Stimulated activated CD4-positive, alpha-beta T cell treated with anti-CD3 and anti-CD28 coated beads, Interleukin-1b, Interleukin-23, amount 100 ng/mL, for 24 hours (primary cell): ENCODE measurements at places on chromosomes 12 and 14.

- DNase-seq = no peak
Observed at GRCh38 chr12:117328556-117329100, 32.8 kb downstream of the NOS1 start.

DNA sequence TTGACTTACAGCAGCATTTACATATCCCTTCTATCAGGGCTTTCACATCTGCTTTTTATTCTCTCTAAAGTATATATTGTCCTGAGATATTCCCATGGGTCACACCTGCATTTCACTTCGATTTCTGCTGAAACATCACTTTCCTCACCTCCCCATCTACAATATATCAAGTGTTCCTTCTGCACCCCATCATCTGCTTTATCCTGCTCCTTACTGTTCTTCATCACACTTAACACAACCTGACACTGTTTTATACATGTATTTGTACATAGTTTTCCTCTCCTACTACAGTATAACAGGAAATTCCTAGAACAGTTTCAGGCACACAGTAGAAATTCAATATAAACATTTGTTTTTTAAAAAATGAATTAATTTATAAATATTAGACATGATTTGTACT, 203.1 kb downstream of the EGLN3 start:
- DNase-seq = no peak

DNA sequence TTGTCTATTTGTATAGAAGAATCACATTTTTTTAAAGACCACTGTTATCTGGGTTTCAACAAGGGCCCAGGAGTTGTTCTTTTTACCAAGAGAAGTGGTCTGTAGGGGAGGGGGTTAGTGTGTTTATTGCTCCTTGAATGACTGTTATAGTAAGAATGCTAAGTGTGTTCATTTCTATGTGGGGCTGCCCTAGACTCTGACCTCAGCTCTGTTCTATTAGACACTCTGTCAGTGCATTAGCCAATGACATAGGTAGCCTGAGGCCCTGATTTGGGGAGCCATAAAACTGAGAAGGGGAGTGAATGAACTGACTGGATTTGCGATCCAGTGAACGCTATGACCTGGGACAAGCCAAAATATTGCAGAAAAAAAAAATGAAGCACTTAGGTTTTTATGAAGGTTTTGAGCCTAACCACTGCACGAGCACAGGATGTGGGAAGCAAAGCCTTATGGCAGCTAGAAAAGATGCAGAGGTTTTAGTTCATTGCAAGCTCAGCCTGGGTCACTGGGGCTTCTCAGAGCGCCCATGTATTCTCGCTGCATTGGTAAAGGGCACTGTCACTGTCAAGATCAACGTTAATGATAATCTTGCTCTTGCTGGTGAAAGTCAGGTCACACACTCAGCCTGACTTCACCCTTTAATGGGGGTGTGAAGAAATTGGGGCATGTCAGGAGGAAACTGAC, 63.8 kb downstream of the PRKCH start:
- no peak for DNase-seq

- DNase-seq = no peak
Observed at GRCh38 chr12:56718636-56719035, 6.5 kb downstream of the NACA start.

DNA sequence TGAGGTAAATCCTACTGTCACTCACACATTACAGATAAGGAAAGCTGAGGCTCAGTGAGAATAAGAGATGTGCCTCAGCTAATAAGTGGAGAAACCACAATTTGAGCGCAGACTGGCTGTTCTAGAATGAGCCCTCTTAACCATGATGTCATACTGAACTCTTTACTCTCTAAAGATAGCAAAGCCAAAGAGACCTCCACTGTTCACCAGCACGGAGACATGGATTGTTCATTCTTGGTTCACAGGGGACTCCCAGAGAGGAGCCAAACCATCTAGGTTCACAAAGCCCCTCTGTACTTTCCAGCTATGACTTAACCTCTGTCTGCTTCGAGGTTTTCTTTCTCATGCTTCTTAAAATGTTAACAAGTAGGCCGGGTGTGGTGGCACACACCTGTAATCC, 32.7 kb upstream of the YARS2 start:
- DNase-seq = no peak

DNA sequence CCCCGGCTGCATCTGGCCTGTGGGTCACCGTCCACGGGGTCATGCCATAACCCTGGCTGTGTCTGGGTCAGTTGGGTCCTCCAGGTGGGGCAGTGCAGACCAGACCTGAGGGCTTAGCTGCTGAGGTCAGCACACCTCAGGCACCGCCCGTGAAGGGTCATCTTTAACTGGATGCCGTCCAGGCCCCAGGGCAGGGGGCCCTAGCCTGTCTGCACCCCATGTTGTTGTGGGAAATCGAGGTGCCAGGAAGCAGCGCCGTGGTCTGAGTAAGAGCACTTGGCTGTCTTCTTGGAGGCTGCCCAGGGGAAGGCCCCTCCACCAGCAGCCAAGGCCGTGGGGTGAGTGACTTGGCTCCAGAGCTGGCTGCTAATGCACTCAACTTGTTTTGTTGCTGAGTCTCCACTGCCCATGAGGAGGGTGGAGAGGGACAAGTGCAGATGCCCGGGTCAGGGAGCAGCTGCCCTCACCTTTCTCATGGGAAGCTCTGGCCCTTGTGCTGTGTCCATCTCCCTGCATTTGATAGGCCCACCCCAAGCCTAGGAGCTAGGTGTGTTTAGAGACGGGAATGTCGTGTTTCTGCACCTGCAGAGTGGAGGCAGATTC, 317.2 kb downstream of the TMEM121 start:
- no peak for DNase-seq

DNA sequence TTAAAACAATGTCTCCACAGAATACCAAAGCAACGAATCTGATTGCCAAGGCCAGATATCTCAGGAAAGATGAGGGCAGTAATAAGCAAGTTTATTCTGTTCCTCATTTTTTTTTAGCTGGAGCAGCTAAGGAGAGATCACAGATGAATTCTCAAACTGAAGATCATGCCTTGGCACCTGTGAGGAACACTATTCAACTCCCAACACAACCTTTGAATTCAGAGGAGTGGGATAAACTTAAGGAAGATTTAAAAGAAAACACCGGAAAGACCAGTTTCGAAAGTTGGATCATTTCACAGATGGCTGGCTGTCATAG, 994 bp downstream of the PRORP start:
- DNase-seq = no peak

DNA sequence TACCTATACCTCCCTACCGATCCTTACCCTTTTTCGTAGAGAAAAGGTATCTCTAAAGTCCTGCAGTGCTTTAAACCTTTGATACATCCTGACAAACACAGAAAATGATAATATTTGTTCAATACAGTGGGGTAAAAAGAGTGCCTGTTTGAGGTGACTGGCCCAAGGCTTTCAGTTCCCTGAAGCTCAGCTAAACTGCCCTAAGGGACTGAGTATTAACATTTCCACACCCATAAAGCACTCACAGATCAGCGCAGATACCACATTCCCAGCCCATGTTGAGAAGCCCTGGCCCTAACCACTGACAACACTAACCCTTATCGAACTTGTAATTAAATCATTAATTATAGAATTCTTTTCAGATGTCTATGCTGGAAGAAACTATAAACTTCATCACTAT, 108.7 kb downstream of the DIP2B start:
- no peak for DNase-seq

- DNase-seq = no peak
Observed at GRCh38 chr14:77319422-77319821, 1.3 kb downstream of the POMT2 start.

DNA sequence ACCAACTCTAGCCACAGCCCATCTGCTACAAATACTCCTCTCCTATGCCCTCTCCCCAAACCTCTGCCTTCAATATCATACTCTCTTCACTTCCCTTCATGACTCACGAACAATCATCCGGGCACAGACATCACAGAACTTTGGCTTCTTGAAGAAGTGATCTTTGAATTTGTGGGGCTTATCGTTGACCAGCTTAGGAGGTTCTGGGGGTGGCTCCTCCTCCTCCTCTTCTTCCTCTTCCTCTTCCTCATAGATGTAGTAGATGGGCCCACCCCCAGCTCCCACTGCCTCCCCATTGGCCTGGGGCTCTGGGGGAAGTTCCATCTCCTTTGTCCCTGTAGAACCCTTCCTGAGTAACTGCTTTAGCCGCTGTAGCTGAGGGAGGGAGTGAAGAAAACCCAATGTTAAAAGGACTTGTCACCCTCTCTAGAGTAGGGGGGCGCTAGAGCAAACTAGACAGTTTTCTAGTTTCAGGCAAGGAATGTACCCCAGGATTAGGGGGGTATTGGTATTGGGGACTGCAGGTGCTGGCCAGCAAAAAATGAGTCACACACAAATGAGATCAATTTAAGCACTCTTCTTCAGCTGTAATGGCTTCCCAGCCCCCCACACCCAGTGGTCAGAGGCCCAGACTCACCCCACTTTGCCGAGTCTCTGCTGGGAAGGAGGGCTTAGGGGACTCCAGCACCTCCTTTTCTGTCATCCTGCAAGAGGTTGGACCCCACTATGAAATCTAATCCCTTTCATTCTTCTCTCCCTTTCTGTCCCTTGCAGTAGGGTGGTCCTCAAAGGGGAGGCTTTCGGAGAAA, 1.8 kb downstream of the STAC3 start:
- no peak for DNase-seq

GRCh38 chr12:109715310-109716091, 1.9 kb downstream of the FAM222A start:
- DNase-seq = no peak

DNA sequence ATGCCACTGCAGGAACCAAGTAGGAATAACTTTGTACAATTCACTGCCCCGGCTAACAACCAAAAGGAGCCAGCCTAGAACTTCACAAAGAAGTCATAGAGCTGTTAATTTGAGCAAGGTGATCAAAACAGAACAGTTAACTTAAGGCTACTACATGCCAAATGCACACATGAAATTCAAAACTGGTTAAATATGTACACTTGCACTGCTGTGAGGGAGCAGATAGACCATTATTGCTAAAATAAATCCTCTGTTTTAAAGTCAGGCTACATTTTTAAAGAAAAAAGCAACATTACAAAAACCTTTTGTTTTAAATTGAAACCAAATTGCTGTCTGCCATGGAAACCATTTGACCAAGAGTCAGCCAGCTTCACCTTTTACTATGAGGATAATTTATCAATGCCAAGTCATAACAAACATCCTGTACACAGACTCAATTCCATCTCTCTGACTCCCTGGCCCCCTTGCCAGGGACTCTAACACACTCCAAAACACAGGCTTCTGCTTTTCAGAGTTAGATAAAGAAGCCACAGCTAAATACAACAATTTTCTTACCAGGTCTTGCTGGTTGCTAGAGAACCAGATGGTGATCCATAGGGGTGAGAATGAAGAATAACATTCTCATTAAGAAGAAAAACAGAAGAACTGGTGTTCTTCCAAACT, 84.0 kb downstream of the LRP6 start:
- DNase-seq = no peak

DNA sequence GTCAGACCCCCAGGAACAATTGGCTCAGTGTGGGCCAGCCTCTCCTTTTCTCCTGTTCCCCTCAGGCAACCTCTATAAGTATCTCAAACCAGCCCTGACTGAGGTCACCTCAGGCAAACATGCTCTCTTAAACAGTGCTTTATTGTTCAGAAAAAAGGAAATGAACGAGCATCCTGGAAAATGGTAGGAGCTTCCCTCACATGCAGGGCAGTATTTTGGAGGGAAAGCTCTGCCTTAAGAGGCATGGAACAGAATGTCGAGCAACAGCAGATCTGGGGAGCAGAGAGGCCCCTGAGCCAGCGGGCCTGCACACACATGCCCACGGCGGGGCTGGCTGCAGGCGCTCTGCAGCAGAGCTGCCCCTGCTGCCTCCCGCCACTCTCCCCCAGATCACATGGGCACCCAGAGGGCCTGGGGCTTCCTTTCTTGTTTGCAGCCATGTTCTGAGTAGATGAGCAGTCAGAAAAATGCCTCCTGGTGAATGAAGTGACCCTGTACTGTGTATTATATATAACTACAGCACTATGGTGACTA, 42.0 kb downstream of the MOK start:
- no peak for DNase-seq

DNA sequence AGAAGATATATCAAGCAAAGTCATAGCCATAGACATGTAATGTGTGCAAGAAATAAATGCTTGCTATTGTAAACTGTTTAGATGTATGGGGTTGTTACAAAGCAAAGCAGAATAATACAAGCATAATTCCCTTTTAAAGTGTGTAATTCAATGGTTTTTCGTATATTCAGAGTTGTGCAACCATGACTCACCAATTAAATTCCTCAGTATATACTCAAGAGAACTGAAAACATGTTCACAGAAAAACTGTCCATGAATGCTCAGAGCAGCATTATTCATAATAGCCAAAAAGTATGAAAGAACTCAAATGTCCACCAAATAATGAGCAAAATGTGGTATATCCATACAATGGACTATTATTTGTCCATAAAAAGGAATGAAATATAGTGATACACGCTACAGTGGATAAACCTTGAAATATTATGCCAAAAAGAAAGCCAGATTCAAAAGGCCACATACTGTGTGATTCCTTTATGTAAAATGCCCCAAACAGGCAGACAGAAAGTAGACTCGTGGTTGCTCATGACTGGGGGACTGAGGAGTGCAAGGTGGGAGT, 9.3 kb downstream of the GXYLT1 start:
- no peak for DNase-seq

- no peak for DNase-seq
Observed at GRCh38 chr14:81555684-81556083, 22.0 kb upstream of the SEL1L start.

GRCh38 chr12:55708695-55709233, 1.1 kb upstream of the ITGA7 start:
- DNase-seq = no peak

DNA sequence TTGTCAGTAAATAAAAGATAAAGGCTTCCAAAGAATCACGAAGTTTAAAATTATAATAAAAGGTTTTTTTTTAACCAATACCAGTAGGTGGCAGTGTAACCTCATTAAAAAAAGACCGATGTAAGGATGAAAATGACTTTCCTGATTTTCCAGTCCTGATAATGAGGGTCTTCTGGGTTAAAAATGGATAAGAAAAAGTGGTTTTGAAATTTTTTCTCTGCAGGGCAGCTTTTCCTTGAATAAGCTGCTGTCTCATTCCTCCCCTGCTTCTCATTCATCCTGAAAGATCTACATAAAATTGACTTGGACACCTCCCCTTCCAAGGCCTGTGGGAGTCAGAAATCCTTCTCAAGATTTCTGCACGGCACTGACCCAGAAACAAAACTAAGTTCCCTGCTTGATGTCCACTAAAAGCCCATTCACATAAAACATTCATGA, 58.9 kb upstream of the FBXO33 start:
- DNase-seq = no peak

- no peak for DNase-seq
Observed at GRCh38 chr14:29865299-29865698, 62.3 kb downstream of the PRKD1 start.
